ENCODE measurements at places on chromosomes 11 and 22.

GRCh38 chr11:103959279-103959942, 77.0 kb upstream of the DDI1 start:
- no peak for DNase-seq

DNA sequence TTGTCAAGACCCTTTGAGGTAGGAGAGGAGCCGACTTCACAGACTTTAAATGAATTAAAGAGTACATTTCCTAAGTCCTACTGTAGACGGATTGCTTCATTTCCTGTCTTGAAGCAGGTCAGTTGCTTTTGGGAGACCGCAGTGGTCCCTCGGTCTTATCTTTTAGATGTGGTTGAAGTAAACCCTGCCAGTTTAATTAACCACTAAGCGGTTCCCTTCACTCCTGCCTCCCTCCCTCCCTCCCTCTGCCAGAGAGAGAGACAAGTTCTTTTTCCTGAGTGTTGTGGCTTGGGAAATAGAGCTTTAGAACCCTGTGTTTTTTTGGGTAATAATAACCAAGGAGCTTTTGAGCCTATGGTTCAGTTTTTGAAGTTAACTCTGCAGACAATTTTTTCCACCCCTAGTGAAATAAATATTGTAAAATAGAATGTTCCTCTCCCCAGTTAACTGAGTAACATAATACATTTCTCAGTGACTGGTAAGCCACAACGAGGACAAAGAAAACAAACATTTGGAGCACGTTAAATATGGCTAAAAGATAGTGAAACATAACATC, 147.5 kb downstream of the LDLRAD3 start:
- no peak for DNase-seq

- DNase-seq, result no peak
Observed at GRCh38 chr11:2092956-2093412, 46.2 kb downstream of the IGF2 start.

GRCh38 chr22:49962751-49963646, 2.4 kb downstream of the PIM3 start:
- DNase-seq, result no peak

GRCh38 chr11:128483211-128483788, 104.1 kb downstream of the ETS1 start:
- DNase-seq, result no peak

DNA sequence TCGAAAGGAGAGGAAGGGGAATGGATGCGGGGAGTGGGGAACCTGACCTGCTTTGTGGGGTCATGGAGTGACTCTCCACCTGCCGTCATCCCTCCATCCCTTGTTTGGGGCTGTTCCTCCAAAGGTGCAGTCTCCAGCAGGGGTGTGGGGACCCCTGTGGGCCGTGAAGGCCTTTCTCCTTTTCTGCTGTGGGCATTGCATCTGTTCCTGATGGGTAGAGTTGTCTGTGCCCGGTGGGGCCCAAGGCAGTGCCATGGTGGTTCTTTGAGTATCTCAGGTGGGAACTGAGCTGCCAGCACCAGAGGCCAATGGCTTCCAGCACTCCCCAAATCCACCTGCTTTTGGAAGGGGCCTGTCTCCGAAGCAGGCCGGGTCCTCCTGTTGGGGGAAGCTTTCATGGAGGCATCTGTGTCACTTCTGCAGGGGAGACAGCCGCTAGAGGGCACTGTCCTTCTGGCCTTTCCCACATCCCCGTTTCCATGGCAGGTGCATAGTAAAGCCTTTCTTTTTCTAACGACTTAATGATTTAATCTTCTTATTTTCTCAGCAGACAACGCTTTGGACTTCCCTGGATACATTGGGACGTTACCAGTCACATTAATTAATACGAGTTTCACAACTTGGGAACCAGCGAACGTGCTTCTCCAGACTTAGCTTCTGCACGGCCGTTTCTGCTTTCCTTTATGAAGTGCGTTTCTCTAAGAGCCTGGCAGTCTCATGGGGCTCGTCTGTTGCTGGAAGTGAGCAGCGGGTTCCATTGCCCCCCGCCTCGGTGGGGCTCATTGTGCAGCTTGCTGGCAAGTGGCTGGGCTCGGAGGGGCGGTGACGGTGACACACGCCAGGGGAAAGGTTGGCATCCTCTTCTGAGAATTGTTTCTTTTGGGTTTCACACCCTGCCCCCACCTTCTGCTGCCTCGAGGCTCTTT, 57.1 kb downstream of the PARVB start:
- DNase-seq, result peak; percentile 70

DNA sequence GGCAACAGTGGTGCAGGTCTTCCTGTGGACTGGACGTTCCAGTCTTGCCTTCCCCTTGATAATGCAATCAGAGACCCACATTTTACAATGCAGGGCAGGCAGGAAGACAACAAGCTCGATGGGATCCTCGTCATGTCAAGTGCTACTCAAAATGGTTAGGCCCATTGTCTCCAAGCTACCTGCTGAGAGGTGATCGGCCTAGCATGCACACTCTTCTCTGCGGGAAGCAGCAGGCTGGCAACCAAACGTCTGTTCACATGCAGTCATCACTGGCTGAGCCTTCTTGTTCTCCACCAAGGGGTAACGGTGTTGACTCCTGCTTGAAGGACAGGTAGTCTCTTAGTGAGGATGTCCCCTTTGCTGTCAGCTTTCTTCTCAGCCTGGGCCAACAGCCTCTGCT, 25.5 kb upstream of the CD82 start:
- no peak for DNase-seq

DNA sequence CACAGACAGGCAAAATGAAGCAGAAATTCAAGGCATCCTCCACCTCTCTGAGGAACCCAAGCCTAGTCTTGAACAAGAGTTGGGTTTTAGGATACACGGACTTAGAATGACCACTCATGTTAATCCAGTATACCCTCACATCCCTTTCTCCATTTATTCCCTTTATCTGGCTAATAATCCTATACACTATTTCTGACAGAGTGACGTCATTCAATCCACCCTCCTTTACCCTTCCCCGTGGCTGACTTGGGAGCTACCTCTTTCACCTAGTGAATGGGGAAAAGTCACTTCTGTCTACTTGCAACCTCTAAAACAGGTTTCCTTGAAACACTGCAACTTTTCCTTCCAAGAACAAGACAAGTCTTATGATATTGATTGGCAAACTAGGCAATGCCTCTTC, 52.8 kb upstream of the PARVA start:
- DNase-seq, result no peak

DNA sequence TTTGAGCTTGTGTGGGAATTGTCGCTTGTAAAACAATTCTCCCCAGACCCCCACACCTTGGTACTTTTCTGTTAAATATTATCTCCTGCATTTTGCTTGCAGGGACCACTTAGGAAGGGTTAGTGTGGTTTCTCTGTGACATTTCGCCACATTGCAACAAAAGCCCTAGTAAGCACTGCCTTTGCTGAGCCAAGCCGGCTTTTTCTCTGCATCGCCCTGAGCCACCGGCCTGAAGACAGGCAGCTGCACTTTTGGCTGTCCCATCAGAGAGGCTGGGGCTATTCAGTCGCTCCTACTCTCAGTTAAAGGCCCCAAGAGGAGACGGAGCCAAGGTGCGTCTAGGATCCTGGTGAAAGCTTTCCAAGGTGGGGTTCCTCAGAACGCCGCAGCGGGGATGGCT, 5.7 kb downstream of the MPPED1 start:
- no peak for DNase-seq

DNA sequence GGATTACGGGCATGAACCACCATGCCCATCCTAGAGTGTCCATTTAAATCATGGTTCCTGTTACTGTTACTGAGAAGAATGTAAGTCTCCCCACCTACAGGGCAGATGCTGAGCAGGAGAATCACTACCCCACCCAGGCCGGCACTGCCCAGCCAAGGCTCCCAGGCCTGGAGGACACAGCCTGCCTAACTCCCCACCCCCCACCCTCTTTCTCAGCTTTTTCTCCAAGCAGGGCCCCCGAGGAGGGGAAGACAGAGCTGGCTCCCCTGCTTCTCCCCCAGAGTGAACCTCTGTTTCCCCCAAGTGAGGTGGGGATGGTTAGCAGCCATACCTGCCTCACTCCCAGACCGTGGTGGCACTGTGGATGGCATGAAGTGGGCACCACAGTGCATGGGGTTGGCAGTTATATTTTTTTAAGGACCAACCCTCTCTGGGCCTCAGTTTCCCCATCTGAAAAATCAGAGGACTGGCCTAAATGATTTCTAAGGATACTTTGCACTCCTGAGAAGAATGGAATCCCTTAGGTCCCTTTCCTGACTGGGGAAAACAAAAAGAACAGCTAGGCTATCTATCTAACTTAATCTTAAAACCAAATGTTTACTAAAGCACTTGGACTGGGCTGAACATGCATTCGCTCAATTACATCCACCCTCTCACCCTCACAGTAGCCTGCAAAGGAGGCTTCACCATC, 5.0 kb downstream of the CBX7 start:
- DNase-seq, result no peak

GRCh38 chr22:45922256-45922655, 54.7 kb downstream of the WNT7B start:
- no peak for DNase-seq

GRCh38 chr11:117888139-117888566, 11.7 kb upstream of the FXYD6 start:
- no peak for DNase-seq

DNA sequence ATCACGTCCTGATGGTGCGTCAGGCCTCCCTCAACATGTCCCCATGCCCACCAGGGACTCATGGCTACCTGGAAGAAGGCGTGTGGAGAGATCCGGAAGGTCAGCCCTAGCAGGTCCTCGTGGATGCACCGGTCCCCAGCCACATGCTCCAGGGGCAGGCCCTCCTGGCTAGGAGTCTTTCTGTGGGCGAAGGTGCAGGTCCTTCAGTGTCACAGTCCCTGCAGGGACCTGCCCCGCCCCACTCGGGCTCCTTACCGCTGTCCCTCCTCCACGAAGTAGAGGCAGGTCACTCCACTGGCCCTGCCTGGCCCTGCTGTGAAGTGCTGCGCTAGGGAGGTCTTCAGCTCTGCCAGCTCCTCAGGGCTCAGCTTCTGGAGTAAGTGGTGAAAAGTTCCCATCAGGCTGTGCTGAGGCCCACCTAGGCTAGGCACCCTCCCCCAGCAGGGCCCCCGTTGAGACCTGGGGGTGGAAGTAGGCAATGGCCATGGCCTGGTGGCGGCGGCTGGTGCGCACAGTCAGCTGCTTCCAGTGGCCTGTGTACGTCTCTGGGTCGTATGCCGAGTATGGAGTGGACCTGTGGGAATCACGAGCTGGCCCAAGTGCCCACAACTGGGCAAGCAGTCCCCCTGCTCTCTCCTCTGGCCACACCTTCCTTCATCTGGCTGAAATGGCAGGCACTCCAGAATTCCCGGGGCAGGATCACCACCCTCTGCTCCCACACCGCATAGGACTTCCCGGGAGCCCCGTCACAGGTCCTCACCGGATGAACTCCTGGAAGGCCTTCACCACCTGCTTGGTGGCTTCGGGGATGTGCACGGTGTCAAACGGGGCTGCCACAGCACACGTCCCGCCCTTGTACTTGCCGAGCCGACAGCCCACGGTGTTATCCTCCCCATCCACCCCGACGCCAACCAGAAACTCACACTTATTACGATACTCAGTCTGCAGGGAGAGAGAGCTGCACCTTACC, 1.1 kb upstream of the RANBP1 start:
- no peak for DNase-seq

DNA sequence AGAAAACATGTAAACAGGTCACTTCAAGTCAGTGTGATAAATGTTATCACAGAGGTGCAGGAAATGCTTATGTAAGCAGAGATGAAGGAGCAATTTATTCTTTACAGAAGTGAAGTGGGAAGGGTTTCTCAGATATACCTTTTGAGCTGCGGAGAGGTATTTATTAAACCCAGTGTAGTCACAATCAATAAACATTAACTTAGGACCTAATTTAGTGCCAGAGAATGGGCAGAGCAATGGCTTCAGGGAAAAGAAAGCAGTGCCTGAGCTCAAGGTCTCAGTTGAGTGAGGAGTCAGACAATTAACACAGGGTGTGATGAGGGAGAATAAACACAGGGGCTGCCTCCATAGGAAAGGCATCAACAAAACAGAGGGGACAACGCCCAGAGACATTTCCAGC, 1.9 kb downstream of the MS4A5 start:
- DNase-seq, result no peak

- DNase-seq, result no peak
Observed at GRCh38 chr22:49426618-49427266, 400.9 kb downstream of the BRD1 start.

DNA sequence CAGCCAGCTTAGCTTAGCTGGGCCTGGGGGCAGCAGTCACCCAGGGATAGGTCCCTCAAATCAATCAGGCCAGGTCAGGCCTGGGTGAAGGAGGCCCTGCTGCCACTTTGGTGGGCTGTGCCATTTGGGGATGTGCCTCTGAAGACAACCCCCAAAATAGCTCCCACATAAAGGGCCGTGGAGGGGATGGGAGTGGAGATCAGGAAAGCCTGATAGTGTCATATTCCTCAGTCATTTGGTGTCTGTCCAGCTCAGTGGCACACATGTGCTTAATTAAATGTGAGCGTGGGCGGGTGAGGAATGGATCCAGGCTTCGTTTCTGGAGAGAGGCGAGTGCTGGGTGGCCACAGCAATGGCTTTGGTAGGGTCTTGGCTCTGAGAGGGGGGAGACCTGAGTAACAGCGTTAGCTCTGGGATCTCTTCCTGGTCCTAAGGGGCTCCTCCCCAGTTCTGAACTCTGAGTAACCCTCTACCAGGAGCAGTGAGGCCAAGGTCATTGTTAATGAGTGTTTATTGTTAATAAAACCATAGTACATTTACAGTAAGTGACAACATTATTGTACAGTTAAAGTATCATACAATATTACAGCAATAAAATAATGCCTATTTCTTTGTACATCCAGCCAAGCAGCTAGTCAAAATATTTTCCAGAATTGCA, 45.2 kb downstream of the NAT10 start:
- no peak for DNase-seq

DNA sequence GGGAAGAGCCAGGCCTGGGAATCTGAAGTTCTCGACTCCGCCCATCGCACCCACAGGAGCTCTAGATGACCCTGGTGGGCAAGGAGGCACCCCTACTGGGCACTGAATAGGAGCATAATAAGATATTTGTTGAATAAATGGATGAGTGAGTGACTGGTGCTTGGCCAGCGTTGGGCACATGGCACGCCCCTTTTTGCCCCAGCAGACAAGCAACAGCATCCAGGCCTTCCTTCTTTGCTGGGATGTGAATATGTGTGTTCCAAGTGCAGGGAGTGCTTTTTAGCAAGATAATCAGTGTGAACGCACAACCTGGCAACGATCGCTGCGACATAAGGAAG, 443 bp upstream of the CELF1 start:
- DNase-seq, result no peak

DNA sequence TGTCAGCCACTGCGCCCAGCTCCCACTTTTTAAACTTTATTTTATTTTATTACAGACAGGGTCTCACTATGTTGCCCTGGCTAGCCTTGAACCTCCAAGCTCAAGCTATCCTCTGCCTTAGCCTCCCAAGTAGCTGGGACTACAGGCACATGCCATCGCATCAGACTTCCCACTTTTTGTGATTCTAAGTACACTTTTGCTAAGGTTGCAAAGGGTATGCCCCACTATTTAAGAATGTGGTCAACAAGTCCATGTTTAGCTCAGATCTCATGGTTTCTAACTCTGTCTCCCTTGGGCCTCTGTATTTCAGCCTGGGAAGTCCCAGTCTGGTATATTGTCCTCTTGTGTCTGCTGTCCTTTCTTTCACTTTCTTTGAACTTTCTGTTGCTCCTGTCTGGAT, 35.3 kb downstream of the EXPH5 start:
- DNase-seq, result no peak

GRCh38 chr22:21450320-21450831, 16.8 kb upstream of the TMEM191C start:
- no peak for DNase-seq

GRCh38 chr11:19658344-19658743, 54.3 kb upstream of the NAV2 start:
- DNase-seq, result no peak

All from right renal pelvis (tissue), 4 donors.